ENCODE measurements at places on chromosomes 12 and 14.

DNA sequence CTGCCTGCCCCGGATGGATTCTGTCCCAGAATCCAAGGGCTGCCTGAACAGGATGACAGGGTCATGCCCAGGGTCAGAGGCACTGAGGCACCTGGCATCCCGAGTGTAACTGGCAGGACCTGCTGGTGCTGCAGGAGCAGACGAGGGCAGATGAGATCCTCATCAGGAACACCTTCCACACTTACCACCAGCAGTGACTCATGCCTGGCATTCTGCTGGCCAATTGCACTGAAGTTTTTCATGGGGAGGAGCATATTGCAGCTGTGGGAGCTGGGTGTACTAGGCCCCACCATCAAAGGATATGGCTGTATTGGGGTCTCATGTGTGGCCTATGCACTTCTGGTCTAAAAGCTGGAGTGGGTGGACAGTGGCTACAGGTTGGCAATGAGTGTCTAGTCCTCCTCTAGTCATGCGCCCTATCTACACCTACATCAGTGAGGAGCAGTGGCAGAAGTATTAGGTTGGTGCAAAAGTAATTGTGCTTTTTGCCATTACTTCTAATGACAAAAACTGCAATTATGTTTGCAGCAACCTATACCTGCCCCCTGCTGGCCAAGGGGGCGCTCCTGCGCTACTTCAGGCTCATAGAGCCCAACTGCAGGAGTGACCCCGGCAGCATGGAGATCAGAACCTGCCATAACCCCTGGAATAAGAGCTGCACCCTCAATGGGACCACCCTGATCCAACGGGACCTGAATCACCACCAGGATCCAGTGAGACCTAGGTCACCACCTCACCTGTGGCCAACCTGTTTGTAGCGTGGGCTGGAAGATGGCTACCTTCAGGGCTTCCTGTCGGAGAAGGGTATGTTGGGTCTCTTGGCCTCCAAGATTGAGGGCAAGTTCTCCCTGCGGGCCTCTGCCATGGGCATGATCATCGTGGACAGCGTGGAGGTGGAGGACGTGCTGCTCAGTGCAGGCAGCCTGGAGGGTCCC is 8.0 kb upstream of the C12orf42 start:
- peak; percentile 36 for DNase-seq

- DNase-seq: no peak
These were observed 12.6 kb downstream of the NTF3 start for GRCh38 chr12:5444520-5444919.

- DNase-seq: peak; percentile 63
These were observed 2.6 kb downstream of the ITPK1 start for GRCh38 chr14:93112891-93113677.

- no peak for DNase-seq
These were observed 107.8 kb upstream of the GRIP1 start for GRCh38 chr12:66786531-66787308.

DNA sequence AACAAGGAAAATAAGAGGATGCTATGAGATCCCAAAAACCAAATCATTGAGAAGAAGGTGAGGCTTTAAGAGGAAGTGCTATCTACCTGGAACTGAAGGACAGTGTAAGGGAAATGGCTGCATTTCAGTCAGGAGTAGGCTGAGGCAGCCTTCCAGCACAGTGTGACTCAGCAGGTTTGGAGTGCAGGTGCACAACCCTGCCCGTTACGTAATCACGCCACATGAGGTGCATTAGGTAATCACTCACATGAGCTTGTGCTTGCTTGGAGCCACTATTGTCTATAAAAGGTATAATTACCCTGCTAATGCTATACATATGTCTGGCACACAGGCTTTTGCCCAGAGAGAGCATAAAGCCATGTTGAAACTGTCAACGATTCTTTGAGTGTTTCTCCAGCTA is 74.9 kb downstream of the DIO2 start:
- no peak for DNase-seq

DNA sequence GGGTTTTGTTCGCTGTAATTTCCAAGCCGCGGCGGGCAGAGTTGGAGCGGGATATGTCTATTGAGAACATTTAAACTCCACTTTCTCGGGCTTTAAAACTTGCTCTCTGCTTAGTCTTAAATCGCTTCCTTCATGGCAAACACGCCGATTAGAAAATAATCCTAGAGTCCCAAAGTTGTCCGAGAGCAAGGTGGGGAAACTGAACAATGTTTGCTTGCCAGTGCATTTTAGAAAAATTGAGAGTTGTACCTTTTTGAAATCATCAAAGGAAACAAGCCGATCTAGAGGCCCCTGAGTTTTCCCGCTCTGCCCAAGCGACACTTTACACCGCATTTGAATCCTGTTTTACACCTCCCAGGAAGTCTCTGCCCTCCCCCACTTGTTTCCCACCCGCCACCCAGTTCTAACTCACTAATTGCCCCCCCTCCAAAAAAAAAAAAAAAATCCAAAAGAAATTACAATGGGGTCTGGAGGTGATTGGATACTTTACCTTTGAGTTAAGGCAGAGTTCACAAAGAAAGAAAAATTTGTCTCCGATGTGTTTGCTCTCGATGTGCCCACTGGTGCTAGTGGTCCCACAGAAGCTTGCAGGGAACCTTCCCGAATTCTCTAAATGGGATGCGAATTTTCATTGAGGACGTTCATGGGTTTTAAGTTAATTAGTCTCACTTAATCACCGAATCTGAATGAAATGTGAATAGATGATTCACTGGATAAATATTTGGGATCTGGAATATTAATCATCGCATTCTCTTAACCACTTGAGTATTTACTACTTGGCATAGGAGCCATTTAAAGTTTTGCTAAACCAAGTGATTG is 2.3 kb downstream of the HMGA2 start:
- DNase-seq: no peak

- DNase-seq: no peak
These were observed 189.5 kb upstream of the HMGA2 start for GRCh38 chr12:65634626-65635331.

DNA sequence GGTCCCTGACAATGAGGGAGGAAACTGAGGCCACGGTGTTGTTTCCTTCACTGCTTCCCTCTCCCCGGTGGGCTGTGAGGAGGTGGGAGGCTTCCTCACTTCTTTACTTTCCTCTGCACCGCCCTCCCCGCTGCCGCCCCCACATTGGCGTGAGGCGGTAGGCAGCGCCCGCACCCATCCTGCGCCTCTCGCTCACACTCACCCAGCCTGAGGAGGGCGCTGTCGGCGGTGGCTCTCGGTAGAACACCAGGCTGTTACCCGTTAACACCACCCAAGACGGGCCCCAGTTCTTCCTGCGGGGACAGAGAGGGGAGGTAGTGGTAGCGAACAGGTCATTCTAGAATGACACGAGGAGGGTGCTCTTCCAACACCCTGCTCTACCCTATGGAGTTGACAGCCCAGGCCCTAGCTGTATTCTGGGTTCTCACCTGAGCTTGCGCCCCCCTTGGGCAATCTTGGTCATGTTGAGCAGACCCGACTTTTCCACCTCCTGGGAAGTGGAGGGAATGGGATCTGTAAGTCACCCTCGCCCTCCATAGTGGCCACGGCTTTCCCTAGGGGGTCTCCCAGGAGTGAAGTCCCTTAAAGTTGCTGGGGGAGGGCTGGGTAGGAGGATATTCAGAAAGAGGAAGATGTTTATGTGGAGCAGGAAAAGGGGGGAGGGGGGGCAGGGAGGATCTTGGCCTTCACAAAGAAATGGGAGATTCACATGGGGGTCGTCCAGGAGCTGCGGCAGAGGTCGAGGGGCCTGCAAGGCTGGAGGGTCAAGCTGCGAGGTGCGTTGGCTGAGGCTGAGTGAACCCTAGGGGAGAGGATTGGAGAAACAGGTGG is 3.3 kb downstream of the ARHGAP9 start:
- DNase-seq: peak; percentile 60

DNA sequence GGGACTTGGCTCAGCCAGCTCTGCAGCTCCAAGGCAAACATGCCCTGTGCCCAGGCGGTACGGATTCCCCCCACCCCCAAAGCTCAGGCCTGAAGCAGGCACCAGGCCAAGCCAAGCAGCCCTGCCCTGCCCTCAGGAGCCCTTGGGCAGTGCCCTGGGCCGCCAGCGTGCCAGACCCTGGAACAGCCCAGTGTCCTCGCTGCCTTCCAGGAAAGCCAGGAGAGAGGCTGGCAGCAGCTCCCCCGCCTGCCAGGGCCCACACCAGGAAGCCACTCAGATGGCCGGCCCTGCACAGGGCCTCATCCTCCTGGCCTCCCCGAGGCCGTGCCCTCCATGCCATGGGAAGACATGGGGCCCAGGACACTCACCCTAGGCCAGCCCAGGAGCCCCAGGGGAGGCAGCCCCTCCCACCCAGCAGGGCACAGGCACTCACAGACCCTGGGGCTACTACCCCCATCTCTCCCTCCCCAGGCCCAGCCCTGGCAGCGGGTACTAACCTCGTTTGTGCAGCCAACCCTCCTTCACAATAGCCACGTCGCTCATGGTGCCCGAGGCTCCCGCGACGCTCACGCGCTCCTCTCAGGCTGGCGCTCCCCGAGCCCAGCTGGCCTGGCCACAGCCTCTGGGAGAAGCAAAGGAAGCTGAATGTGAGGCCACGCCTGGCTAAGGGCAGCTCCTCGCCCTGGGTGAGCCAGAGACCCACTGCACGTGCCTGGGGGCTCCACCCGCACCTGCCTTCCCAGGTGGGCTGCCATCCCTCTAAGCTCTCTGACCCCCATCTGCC is 3.3 kb downstream of the AKT1 start:
- no peak for DNase-seq

DNA sequence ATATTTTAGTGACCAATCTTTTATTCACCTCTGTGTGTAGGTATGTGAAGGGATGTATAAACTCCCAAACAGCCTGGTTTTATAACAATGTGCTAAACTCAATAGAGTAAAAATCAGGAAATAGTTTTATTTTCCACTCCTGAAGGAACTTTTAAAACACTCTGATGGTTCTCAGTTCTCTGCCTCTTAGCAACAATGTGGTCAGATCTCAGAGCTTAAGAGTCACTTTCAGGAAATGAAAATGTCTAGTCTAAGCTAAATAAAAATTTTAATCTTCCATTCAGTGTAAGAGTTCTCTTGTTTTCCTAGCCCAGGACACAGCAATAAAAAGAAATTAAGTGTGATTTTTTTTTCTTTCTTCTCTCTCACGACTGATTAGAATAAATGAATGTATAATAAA is 718.0 kb downstream of the C12orf50 start:
- DNase-seq: no peak

- DNase-seq: no peak
These were observed 603 bp upstream of the ENDOU start for GRCh38 chr12:47725893-47726292.

- DNase-seq: no peak
These were observed 5.4 kb upstream of the IPO8 start for GRCh38 chr12:30701056-30701455.

DNA sequence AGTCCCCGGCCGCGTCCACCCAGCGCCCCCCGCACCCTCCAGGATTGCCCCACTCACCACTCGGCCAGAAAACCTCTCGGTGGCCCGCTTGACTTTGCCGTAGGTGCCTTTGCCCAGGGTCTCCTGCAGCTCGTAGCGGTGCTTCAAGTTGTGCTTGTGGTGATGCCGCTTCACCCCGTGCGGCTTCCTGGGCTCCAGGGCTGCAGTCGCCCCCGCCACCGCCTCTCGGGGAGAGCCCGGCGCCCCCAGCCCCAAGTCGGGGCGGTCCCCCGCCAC is 459 bp downstream of the NUAK1 start:
- DNase-seq: no peak

DNA sequence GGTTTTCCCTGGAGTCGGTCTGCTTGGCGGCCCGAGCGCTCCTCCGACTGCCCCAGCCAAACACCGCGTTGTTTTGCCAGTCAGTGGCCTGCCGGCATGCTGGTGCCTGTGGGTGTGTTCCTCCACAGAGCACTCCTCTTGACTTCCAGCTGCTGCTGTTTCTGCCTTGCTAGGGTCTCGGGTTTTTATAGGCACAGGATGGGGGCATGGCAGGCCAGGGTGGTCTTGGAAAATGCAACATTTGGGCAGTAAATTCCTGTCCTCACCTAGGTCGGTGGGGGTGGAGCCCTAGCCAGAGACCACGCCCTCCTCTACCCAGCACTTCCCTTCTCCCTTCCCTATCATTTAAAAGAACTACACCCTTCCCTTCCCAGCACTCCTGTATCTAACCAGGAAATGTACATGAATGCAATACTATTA is 34.7 kb upstream of the VASH1 start:
- no peak for DNase-seq

GRCh38 chr12:30792648-30793499 is 38.1 kb upstream of the CAPRIN2 start:
- no peak for DNase-seq

DNA sequence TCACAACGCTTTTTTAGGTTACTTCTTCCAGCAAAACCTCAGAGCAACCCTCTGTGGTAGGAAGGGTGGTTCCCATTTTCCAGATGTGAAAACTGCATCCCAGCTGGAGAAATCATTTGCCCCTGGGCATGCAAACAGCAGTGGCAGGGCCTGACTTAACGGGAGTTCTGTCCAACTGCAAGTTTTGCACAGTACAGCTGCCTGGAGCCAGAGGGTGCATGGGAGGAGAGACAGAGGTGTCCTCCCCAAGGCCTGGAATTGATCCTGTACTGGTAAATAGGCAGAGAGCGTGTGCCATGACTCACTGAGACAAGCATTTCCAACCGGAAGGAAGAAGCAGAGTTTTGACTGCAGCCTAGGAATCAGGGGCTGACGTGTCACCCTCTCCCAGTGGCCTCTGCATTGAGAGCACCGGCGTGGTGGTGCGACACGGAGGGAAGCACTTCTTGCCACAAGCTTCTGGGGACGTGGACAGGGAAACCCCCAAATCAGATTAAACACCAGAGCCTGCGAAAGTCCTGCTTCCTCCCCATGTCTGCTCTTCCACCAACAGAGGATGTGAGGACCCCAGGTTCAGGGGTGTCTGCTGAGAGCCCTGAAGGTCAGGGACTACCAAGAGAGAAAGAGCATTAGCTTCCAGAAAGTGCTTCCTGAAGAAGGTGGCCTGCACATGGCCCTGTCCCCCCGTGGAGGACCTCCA is 19.0 kb upstream of the SERPINA4 start:
- no peak for DNase-seq

DNA sequence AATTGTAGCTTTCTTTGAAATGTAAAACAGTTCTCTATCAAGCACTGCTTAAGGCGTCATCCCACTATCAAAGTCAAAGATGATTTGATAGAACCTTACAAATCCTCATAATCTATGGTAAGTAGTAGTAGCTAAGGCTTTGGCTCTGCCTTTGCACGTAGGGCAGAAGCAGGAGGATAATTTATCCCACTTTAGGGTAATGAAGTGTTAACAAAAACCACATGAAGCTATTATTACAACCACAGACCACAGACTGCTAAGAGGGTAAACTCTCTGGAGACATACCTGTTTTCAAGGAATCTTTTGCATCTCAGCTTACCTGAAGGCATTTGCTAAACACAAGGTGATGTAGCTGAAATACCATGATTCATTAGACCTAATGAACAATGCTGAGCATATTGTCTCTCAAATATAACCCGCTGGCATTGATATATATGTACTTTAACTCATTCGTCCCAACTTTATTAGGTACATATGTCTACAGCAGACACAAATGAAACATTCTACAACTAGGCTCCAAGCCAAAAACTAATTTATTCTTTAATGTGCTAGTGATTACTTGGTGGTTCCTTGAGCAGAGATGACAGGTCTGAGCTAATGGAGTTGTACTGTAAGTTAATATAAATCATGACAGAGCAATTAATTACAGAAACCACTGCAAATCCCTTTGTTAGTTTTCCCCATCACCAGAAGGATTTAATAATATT is 368.8 kb downstream of the ETNK1 start:
- no peak for DNase-seq

GRCh38 chr14:90107789-90108188 is 46.0 kb downstream of the KCNK13 start:
- DNase-seq: no peak

- no peak for DNase-seq
These were observed 35.5 kb downstream of the CCDC60 start for GRCh38 chr12:119369907-119370546.

- DNase-seq: no peak
These were observed 98.4 kb downstream of the TBC1D30 start for GRCh38 chr12:64922853-64923252.

GRCh38 chr14:30874120-30874998 is at the start of gene COCH:
Gene COCH, plus strand, starts transcription at chr14:30874559. Its CDS starts 380 bp downstream, at chr14:30874939.
- peak; percentile 1 for DNase-seq

Data from central memory CD4-positive, alpha-beta T cell (primary cell).